ENCODE measurements at places on chromosomes 7 and 10.

DNA sequence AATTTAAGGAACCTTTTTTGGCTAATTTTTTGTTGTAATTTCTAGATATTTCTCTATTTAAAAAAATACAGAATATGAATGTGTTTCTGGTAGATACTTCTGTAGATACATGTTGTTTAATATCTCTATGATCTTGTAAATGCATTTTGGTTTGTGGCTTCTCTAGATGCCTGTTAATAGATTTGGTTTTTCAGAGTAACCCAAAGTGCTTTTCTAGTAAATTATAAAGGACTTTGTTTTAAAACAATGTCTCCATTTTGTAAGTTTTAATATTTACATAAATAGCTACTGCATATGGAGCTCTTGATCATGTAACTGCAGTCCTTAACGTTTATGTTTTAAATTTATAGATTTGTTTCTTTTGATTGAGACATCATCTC is 88.5 kb downstream of the MDFIC start:
- DNase-seq, result no peak

DNA sequence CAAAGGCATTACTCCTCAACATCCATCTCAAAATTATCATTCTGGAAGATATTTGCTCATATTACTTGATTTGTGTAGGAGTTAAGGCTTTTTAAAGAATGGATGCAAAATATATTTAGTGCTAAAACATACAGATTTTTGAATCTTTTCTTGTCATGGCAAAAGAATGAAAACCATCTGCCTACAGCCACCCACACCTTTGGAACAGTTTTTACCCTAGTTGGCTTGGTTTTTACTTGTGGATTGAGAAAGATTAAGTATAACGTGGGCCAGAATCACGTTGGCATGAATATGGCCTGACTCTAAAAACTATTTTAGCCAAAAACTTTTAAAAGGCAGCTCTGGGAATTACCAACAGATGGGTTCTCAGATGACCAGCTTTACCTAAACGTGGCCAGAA is 128.2 kb downstream of the SPAG6 start:
- no peak for DNase-seq

DNA sequence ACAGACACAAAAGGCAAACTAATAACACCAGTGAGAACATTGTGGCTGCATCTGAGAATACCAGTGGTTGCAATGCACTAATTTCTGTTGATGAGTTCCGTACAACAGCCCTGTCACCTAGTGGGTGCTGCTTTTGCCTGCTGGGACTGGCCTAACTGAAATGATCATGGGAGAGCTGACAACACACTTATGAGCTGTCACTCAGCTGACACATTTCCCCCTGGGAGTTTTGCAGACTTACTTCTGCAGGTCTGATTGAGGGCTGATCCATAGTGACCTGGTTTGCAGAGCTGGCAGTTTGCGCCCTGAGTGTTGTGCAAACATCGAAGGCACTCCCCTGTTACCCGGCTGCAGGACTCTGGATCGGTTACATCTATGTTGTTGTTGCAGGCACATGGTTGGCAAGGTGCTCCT is 60.6 kb upstream of the LAMB1 start:
- DNase-seq, result no peak

GRCh38 chr7:91683823-91684222 is 196.7 kb downstream of the MTERF1 start:
- DNase-seq, result no peak

GRCh38 chr10:6713120-6713519 is 133.0 kb upstream of the PRKCQ start:
- no peak for DNase-seq

DNA sequence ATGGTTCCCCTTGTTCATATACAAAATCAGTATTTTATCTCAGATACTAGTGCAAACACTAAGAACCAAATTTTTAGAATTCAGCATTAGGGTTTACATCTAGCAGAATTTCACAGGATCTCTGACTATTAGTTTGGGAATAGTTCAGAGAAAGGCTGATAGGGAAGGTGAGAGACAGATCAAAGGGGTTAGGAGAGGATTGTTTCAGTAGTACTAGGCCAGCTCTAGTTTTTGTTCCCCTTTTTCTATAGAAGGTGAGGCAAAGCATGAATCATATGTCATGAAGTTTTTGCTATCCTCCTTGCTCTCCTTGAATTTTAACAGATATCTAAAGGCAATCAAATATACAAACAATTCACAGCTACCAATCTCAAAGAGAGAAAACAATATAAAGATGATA is 26.1 kb upstream of the CTNNA3 start:
- DNase-seq, result no peak

DNA sequence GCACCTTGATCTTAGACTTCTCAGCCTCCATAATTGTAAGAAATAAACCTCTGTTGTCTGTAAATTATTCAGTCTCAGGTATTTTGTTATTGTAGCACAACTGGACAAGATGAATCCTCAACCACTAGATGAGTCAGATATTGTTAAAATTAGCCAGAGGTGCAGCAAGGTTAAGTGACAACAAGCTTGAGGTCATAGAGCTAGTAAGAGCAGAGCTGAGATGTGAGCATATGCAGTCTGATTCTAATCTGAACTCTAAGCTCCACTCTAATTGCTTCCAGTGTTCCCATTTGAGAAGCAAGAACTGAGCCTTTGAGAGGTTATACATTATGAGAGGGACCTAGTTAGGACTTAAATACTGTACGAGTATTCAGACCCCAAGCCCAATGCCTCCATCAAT is 93.1 kb downstream of the FZD1 start:
- no peak for DNase-seq

DNA sequence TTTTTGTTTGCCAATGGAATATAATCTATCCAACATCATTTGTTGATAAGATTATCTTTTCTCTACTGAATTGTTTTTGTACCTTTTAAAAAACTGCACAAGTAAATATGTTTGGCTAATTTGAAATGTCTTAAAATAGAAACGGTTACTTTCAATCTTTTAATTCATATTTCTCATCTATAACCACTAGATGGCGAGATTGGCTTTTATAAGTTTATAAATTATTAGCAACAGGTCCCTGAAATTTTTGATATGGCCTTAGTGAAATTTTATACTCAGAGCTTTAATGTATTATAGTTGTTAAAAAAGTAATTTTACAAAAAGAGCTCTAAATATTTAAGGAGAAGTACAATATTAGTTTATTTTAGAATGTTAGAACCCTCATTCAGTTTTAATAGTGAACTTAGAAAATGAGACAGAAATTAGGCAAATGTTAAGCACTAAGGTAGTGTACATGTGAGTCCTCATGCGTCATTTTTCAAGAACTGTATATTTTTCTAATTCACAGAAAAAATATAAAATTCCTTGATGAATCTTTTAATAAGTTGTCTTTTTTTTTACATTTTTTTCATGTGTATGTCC is 592.5 kb downstream of the ARL4A start:
- no peak for DNase-seq

DNA sequence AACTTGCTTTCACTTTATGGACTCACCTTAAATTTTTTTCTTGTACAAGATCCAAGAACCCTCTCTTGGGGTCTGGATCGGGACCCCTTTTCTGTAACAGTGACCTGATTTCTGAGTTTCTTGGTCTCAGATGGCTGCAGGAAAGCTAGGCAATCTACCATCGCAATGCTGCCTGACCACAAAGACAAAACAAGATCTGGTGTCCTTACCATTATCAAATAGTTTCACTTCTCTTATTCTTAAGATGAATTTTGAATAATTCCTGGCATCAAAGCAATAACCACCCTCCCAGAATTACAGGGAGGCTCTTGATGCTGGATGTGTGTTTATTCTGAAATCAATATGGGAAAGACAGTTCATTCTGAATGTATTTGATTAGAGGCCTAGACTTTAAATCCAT is 77.4 kb upstream of the FRMD4A start:
- DNase-seq, result no peak

- no peak for DNase-seq
Observed at GRCh38 chr7:2358968-2359527, 4.4 kb downstream of the EIF3B start.

DNA sequence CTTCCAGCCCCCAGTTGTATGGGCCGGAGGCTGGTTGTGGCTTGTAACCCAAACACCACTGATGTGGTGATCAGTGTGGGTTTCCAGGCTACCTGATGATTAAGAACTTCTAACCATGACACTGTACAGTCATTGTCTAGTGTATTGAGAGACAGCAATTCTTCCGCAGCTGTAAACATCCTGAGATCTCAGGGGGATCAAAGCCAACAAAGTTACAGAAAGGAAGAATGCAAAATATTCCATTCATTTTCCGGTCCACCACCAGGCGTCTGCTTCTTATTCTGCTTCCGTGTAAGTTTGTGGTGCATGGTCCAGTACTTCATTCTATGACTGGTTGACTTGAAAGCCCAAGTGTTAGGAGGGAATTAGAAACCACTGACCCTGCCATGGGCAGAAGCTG is 10.3 kb upstream of the GLI3 start:
- DNase-seq, result no peak

GRCh38 chr7:75649462-75649861 is 89.3 kb downstream of the HIP1 start:
- DNase-seq, result no peak

GRCh38 chr10:16116404-16117304 is 256.3 kb upstream of the MINDY3 start:
- DNase-seq, result no peak

- DNase-seq, result no peak
Observed at GRCh38 chr10:71797533-71798307, 24.4 kb upstream of the VSIR start.

DNA sequence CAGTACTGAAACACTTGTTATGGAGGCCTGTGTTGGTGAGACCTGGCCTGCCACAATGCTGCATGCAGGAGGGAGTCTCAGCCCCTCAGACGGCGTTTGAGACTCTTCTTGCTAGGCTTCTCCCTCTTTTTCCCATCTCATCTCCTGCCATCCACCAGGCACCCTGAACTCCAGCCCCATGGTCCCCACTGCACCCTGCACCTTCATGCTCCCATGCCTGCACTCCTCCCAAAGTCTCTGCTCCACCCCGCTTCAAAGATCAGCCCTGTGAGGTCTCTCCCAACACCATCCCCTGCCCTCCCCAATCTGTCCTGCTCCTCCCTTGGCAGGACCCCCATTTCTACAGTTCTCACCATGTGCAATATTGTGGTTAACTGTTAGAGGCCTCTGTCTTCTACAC is 61.7 kb downstream of the VOPP1 start:
- DNase-seq, result no peak

GRCh38 chr7:99943641-99944496 is 14.4 kb upstream of the GJC3 start:
- DNase-seq, result no peak

DNA sequence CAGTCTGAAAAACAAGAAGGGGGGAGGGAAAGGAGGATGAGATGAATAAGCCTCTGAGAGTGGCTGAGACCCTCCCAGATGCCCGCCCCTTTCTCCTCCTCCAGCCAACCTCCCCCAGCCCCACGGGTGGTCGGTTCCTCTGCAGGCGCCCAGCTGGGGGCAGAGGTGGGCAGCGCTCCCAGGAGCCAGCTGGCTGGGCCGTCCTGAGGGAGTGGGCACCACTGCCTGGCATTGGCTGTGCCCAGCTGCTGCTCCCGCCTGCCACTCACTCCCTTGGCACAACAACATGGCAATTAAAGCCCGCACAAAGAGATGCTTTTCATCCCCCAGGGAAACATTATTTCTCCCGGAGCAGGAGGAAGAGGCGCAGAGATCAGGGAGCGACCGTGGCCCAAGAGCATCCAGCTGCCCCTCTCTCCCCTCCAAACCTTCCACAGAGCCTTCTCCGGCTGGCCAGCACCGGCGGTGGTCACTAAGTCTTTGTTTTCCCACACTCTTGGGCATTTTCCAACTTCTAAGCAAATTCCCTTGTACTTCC is 107.2 kb downstream of the SPDYE5 start:
- peak; percentile 85 for DNase-seq

- no peak for DNase-seq
Observed at GRCh38 chr10:114810926-114811325, 10.7 kb upstream of the FHIP2A start.

- no peak for DNase-seq
Observed at GRCh38 chr10:72328045-72328828, 26.5 kb downstream of the DNAJB12 start.

- no peak for DNase-seq
Observed at GRCh38 chr7:40873248-40873647, 738.4 kb downstream of the SUGCT start.

DNA sequence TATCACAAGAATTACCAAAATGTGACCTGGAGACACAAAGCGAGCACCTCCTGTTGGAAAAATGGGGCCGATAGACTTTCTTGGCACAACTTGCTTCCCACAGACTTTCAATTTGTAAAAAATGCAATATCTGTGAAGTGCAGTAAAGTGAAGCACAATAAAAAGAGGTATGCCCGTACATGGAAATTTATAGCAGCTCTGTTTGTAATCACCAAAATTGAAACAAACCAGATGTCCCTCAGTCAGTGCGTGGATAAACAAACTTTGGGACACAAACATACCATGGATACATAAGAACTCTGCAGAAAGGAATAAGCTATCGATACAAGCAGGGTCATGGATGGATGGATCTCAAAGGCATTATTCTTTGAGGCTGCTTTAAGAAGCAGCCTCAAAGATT is 33.6 kb downstream of the ARID5B start:
- DNase-seq, result no peak

GRCh38 chr10:72695496-72695895 is 3.6 kb downstream of the MCU start:
- DNase-seq, result no peak

GRCh38 chr7:66807736-66808135 is 67.2 kb downstream of the RABGEF1 start:
- no peak for DNase-seq

DNA sequence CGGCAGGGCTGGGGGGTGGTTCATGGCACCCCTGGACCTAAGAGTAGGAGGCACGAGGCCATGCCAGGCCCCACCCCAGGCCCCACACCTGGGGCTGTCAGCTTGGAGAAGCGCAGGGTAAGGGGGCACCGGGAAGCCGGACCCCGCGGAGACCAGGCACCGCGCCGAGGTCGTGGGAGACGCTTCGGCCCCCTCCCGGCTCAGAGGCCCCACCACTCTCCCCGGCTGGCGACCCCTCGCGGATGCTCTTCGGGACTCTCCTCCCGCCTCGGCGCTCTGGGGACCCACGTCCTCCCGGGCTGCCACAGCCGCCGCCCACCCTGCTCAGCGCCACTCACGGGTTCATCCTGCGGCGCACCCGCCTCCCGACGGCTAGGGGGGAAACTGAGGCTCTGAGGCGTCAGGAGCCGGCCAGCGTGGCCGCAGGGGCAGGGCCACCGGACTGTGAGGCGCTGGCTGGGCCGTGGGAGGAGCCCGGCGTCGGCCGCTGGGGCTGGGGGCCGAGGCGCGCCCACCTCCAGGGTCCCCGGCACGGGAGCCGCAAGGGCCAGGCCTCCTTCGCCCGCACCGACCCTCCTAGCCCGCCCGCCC is 25.9 kb downstream of the PDGFA start:
- no peak for DNase-seq

GRCh38 chr7:8511855-8512254 is 78.4 kb downstream of the NXPH1 start:
- DNase-seq, result no peak

DNA sequence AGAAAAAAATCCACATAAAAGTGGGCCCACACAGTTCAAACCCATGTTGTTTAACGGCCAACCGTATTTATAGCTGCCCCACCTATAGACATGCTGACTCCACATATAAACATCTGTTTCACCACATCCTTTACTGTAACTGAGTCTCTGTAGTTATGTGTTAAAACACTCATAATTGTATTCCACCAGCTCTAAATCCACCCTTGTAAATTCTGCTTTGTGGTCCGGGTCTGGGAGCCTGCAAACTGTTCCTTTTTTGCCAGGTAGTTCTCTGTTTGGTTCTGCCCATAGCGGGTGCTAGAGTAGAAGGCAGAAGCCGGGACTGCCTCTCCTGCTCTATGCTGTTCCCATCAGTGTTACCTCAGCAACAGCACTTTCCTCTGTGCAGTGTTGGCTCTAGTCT is 20.2 kb upstream of the FHIP2A start:
- DNase-seq, result no peak
